Activated CD8-positive, alpha-beta memory T cell treated with anti-CD3 and anti-CD28 coated beads, Interleukin-2, amount 50 U/mL, for 48 hours (primary cell): ENCODE measurements at places on chromosomes 2 and 18.

DNA sequence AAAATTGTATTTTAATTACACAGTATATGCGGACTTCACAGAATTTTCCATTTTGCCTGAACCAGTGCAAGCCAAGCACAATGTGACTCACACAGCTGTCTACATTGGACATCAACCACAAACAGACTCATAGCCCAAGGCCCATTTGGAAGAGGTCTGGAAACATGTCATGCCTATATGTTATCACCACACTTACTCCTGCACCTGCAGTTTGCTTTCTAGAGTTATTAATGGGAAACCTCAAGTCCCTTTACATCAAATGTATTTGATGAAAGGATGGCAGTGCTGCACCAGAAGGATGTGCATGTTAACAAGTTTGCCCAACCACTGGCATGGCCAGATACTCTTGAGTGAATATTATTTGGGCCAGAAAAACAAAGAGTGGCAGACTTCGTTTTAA is 548.9 kb upstream of the CDH2 start:
- DNase-seq = no peak

- DNase-seq = no peak
These were observed 113.9 kb downstream of the ANKRD44 start for GRCh38 chr2:197196541-197197180.

DNA sequence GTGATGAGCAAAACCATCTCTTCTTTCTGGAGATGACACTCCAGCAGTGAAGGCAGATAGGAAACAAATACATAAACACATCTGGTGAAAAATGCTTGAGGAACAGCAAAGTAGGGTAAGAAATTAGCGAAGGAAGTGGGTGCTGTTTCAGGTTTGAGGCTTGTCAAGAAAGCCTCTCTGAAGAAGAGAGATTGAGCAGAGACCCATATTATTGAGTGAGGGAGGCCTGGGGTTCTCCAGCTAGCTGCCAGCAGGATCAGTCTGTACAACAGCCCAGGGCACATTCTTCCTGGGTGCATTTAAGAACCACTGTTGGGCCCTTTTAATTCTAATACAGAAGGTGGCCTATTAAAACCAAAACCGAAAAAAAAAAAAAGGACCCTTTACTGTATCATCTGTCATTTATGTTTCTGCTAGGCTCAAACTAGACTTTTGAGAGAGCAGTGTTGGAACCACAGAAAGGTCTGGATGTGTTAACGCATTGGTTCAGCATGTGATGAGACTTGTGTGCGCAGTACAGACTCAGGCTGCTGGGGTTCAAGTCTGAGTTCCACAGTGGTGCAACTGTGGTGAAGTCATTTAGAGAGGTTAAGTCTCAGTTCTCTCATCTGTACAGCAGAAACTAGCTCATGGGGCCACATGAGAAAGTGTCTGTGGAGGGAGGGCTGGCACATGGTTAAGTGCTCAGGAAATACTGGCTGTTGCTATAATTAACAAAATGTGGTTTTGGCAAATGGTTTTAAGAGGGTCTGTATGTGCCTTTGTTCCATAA is 28.9 kb downstream of the MGAT5 start:
- peak; percentile 62 for DNase-seq

GRCh38 chr2:74417197-74417596 is 4.2 kb downstream of the C2orf81 start:
- DNase-seq = no peak
